ENCODE measurements at places on chromosomes 2 and 18. TPM values are rescaled to one million over a fixed set of nuclear protein-coding genes. Genes with fewer than 3 reads are reported as not detected.

IL36B gene
- total RNA-seq, result not detected

DNA sequence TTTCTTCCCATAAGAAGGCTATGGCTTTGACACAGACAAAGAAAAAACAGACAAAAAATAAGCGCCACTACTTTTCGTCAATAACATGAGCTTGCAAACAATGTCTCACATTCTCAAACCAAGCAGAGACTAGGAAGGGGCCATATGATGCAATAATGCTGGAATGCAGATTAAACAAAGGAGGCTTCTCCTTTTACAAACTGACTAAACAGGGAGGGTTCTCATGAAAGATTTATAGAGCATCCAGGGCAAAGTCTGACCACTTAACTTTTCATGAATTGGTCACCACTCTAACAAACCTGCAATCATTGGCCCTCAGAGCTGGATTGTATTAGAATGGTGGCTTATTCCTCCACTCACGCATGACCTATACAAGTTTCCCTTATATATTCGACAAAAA is 663.3 kb upstream of the CHAC2 start:
- H3K36me3 ChIP-seq, result no peaks in the 10 kb centered on the region
- no peak for DNase-seq
- no peak overlapping the region for H3K4me3 ChIP-seq
- H3K27ac ChIP-seq, result no peak overlapping the region
- H3K4me1 ChIP-seq, result no peaks in the 10 kb centered on the region
- no peaks in the 10 kb centered on the region for H3K27me3 ChIP-seq

- H3K36me3 ChIP-seq, result no peaks in the 10 kb centered on the region
- H3K27ac ChIP-seq, result no peak overlapping the region
- no peak overlapping the region for H3K4me3 ChIP-seq
- peaks cover 19% of the 10 kb centered on the region for H3K27me3 ChIP-seq
- no peak for DNase-seq
These were observed 112.5 kb downstream of the ZNF532 start for GRCh38 chr18:58977223-58977622.

DNA sequence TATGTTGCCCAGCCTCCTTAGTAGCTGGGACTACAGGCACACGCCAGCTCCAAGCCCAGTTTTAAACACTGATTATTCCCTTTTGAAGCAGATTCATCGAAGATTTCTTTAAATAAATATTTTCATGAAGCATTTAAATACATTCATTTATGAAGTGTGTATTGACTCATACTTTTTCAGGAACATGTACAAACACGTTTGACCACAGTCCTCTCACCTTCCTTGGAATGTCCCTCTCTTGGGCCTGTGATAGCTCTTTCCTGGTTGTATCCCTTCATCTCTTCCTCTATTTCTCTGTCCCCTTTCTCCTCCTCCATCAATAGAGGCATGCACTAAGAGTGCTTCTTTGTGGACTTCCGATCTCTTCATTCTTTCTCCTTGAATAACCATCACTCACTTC is 2.5 kb downstream of the PSTPIP2 start:
- peaks cover 42% of the 10 kb centered on the region for H3K4me1 ChIP-seq
- H3K27me3 ChIP-seq, result no peaks in the 10 kb centered on the region
- peak overlapping the region; percentile 79 for H3K4me3 ChIP-seq
- H3K36me3 ChIP-seq, result peaks cover 9% of the 10 kb centered on the region
- H3K27ac ChIP-seq, result peak overlapping the region; percentile 10
- no peak for DNase-seq

DNA sequence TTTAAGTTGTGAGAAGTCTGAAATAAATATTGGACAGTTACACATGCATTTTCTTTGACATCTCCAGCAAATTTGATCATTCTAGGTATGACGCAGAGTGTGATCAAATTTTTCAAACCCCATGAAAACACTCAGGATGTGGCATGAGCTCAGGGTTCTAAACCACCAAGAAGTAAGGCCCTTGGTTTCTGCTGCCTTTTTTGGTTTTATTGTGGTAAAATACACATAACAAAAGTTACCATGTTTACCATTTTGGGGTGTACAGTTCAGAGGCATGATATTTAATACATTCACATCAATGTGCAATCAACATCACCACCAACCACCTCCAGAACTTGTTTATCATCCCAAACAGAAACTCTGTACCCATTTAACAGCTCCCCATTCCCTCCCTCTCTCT is 64.3 kb upstream of the TTN start:
- peaks cover 3% of the 10 kb centered on the region for H3K36me3 ChIP-seq
- H3K27ac ChIP-seq, result no peak overlapping the region
- no peaks in the 10 kb centered on the region for H3K27me3 ChIP-seq
- H3K4me3 ChIP-seq, result no peak overlapping the region
- peaks cover 16% of the 10 kb centered on the region for H3K4me1 ChIP-seq

APCDD1 gene
- not detected for total RNA-seq

GRCh38 chr2:46094689-46095088 is 202.5 kb upstream of the EPAS1 start:
- H3K4me3 ChIP-seq, result no peak overlapping the region
- no peak for DNase-seq
- H3K36me3 ChIP-seq, result peaks cover 3% of the 10 kb centered on the region
- H3K4me1 ChIP-seq, result peaks cover 9% of the 10 kb centered on the region
- H3K27me3 ChIP-seq, result no peaks in the 10 kb centered on the region

DNA sequence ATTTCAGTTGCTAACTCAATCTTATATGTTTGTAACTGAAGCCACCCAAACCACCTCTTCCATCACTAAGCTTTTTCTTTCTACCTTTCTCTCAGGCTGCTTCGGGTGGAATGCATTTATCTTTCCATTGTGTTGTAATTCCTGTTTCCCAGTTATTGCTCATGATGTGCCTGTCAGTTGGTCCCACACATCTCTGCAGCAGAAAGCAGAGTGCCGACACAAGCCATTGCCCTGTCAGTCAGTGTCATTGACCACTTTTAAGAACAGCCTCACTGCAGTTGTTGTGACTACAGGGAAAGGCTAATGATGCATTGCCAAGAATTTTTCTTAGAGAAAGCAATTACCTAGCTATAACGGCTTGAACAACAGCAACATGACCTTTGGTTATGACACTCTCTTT is 24.8 kb upstream of the KCNJ3 start:
- H3K36me3 ChIP-seq, result no peaks in the 10 kb centered on the region
- no peaks in the 10 kb centered on the region for H3K27me3 ChIP-seq
- H3K27ac ChIP-seq, result no peak overlapping the region

EPB41L3 gene
- not detected for total RNA-seq

- H3K36me3 ChIP-seq, result peaks cover 4% of the 10 kb centered on the region
- H3K27me3 ChIP-seq, result no peaks in the 10 kb centered on the region
- no peak overlapping the region for H3K4me3 ChIP-seq
- no peak for DNase-seq
- peaks cover 16% of the 10 kb centered on the region for H3K4me1 ChIP-seq
These were observed 28.8 kb downstream of the HADHB start for GRCh38 chr2:26273501-26273900.

GRCh38 chr18:28267878-28268625 is 91.1 kb upstream of the CDH2 start:
- H3K27me3 ChIP-seq, result no peaks in the 10 kb centered on the region
- no peaks in the 10 kb centered on the region for H3K4me1 ChIP-seq
- H3K36me3 ChIP-seq, result no peaks in the 10 kb centered on the region
- no peak for DNase-seq
- no peak overlapping the region for H3K4me3 ChIP-seq
- no peak overlapping the region for H3K27ac ChIP-seq

DNA sequence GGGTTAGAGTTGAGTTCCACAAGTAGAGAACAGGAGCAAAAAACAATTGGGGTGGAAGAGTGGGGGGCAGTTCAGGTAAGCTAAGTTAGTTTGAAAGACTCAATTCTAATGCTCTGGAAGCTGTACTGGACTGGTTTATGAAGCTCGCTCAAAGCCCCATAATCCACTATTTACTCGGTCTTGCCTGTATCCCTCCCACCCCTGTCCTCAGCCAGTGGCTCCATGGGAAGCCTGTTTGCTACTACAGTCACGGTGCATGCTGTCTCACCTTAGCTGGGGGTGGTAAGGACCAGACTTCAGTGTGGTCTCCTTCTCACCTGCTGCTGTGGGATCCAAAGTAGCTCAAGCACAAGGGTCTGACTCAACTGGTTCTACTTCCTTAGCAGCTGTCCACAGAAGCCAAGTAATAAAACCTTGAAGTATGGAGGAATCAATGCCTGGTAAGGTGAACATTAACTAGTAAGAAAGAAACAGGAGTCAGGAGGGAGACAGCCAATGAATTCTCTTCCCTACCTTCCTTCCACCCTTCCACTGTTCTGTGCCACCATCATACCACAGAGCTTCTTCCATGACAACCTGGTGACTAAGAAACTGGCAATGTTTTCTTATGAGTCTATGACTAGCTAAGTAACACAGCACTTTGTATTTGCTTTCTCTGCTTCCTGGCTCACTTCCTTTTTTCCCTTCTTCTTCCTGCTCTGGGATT is 230.8 kb downstream of the SRBD1 start:
- H3K27me3 ChIP-seq, result no peaks in the 10 kb centered on the region
- no peak overlapping the region for H3K27ac ChIP-seq
- DNase-seq, result no peak
- no peaks in the 10 kb centered on the region for H3K36me3 ChIP-seq

SCTR gene
- total RNA-seq, result not detected

- no peaks in the 10 kb centered on the region for H3K36me3 ChIP-seq
- H3K4me1 ChIP-seq, result no peaks in the 10 kb centered on the region
- H3K4me3 ChIP-seq, result no peak overlapping the region
- no peaks in the 10 kb centered on the region for H3K27me3 ChIP-seq
These were observed 262.4 kb upstream of the CHST9 start for GRCh38 chr18:27447451-27447881.

- no peak overlapping the region for H3K4me3 ChIP-seq
- no peak overlapping the region for H3K27ac ChIP-seq
- H3K36me3 ChIP-seq, result no peaks in the 10 kb centered on the region
- peaks cover 2% of the 10 kb centered on the region for H3K27me3 ChIP-seq
- no peak for DNase-seq
These were observed 28.4 kb upstream of the IL36G start for GRCh38 chr2:112949456-112949855.

- H3K4me1 ChIP-seq, result peaks cover 4% of the 10 kb centered on the region
- no peaks in the 10 kb centered on the region for H3K36me3 ChIP-seq
- peaks cover 18% of the 10 kb centered on the region for H3K27me3 ChIP-seq
- DNase-seq, result no peak
These were observed 17.4 kb upstream of the PAPOLG start for GRCh38 chr2:60738679-60739078.

IL36RN gene
- not detected for total RNA-seq

DNA sequence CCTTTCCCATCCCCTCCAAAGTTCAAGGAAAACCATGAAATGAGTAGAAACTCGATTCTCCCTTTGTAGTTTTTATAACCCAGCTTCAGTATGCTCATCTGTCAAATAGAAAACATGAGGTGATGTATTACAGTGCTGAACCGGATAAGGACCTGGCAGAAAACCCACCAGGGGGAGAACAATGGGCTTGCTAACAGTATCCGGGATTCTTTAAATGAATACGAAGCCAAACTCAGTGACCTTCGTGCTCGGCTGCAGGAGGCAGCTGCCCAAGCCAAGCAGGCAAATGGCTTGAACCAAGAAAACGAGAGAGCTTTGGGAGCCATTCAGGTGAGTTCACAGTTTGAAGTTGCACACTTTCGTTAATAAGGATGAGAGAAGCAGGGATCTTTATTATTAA is 113.6 kb upstream of the TTC39C start:
- peak; percentile 12 for DNase-seq
- H3K36me3 ChIP-seq, result no peaks in the 10 kb centered on the region
- no peaks in the 10 kb centered on the region for H3K27me3 ChIP-seq
- no peak overlapping the region for H3K4me3 ChIP-seq
- no peak overlapping the region for H3K27ac ChIP-seq
- H3K4me1 ChIP-seq, result peaks cover 6% of the 10 kb centered on the region

GRCh38 chr2:140177086-140177485 is 1396.9 kb upstream of the NXPH2 start:
- H3K4me3 ChIP-seq, result no peak overlapping the region
- H3K36me3 ChIP-seq, result no peaks in the 10 kb centered on the region
- DNase-seq, result no peak
- H3K27me3 ChIP-seq, result no peaks in the 10 kb centered on the region
- no peaks in the 10 kb centered on the region for H3K4me1 ChIP-seq
- no peak overlapping the region for H3K27ac ChIP-seq

GRCh38 chr2:121149384-121149783 is 135.6 kb downstream of the TFCP2L1 start:
- H3K27me3 ChIP-seq, result no peaks in the 10 kb centered on the region
- H3K4me3 ChIP-seq, result no peak overlapping the region
- H3K36me3 ChIP-seq, result no peaks in the 10 kb centered on the region
- H3K27ac ChIP-seq, result no peak overlapping the region
- no peaks in the 10 kb centered on the region for H3K4me1 ChIP-seq

- no peak for DNase-seq
- H3K36me3 ChIP-seq, result peaks cover 11% of the 10 kb centered on the region
- no peaks in the 10 kb centered on the region for H3K27me3 ChIP-seq
- no peak overlapping the region for H3K4me3 ChIP-seq
- H3K4me1 ChIP-seq, result peaks cover 3% of the 10 kb centered on the region
- H3K27ac ChIP-seq, result no peak overlapping the region
These were observed 48.5 kb downstream of the HS6ST1 start for GRCh38 chr2:128269990-128270671.

G6PC2 gene
- not detected for total RNA-seq

DNA sequence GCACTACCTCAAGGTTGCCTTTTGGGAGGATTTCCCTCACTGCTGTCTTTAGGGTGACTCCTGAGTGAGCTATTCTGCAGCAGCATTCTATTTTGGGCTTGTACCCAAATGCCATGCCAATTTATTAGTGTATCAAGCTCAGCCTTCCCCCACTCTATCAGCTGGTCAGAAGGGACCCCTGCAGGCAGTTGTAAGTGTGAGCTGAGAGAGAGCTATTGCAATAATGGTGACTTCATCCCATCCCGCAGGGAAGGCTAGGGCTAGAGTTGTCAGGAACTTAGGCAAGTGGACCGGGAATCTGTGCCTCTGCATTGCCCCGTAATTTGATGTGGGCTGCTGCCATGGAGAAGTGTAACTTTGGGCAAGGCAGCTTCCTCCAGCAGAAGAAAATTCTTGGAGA is 1.8 kb upstream of the CRYGB start:
- H3K4me3 ChIP-seq, result no peak overlapping the region
- no peaks in the 10 kb centered on the region for H3K36me3 ChIP-seq
- H3K27me3 ChIP-seq, result peaks cover 2% of the 10 kb centered on the region

DNA sequence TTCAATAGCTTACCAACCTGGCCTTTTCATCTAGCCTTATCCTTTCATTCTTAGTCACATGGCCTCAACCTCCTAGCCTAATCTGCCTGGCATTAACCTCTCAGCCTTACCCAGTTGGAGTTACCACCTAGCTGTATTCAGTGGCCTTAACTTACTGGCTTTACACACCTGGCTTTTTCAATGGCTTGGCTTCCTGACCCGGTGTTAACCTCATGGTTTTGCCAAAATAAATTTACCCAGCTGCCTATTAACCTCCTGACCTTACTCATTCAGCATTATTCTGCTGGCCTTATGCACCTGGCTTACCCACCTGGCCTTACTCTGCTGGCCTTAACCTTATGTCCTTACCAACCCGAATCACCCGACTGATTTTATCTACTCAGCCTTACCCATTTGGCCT is 135.5 kb upstream of the ZSWIM2 start:
- no peaks in the 10 kb centered on the region for H3K36me3 ChIP-seq
- no peaks in the 10 kb centered on the region for H3K4me1 ChIP-seq
- H3K27ac ChIP-seq, result no peak overlapping the region
- DNase-seq, result no peak
- no peak overlapping the region for H3K4me3 ChIP-seq

CCBE1 gene
- not detected for total RNA-seq

ANKRD36C gene
- 37.4 TPM for total RNA-seq

- no peak overlapping the region for H3K4me3 ChIP-seq
- no peak for DNase-seq
- peaks cover 46% of the 10 kb centered on the region for H3K4me1 ChIP-seq
These were observed 15.7 kb downstream of the SH3RF3 start for GRCh38 chr2:109144721-109145120.
